ENCODE measurements at places on chromosomes 5 and 9.
A peak's percentile ranks its signal among the peaks of the same experiment; 100 is the strongest.

GRCh38 chr9:130847306-130848217 lies 12.5 kb downstream of the ABL1 start:
- DNase-seq = no peak

DNA sequence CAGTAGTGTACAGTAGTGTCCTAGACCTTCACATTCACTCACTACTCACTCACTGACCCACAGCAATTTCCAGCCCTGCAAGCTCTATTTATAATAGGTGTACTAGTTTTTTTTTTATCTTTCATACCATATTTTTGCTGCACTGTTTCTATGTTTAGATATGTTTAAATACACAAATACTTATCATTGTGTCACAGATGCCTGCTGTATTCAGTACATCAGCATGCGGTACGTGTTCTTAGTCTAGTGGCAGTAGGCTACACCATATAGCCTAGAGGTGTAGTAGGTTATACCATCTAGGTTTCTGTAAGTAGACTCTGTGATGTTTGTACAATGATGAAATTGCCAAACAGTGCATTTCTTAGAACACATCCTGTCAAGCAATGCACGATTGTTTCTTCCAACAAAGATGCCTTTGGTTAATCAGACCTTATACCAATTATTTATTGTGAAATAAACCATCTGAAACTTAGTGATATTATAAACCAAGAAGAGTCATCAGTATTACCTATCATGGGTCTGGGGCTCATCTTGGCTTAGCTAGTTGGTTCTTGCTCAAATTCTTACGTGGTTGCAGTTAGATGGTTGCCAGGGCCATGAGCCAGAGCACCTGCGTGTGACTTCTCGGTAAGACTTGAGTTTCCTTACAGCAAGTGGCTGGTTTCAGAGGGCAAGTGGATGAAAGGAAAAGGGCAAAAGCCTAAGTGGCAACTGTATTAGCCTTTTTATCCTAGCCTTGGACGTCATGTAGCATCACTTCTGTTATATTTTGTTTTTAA lies 41.1 kb downstream of the ERBIN start:
- no peak for DNase-seq

- DNase-seq = no peak
These were observed 67.0 kb downstream of the NIPBL start for GRCh38 chr5:36943584-36943983.

- DNase-seq = peak; percentile 0
These were observed 33.1 kb upstream of the HTR4 start for GRCh38 chr5:148687427-148687826.

- no peak for DNase-seq
These were observed 38.6 kb upstream of the TDRD7 start for GRCh38 chr9:97373331-97373730.

- no peak for DNase-seq
These were observed 43.3 kb downstream of the ACTL7B start for GRCh38 chr9:108812396-108813025.

GRCh38 chr5:15518786-15519185 lies 18.8 kb downstream of the FBXL7 start:
- no peak for DNase-seq

- no peak for DNase-seq
These were observed 569.5 kb downstream of the PSAT1 start for GRCh38 chr9:78866207-78867132.

GRCh38 chr5:11584017-11584416 lies 320.2 kb downstream of the CTNND2 start:
- no peak for DNase-seq

- no peak for DNase-seq
These were observed 180.9 kb downstream of the ESM1 start for GRCh38 chr5:54804521-54804920.

- peak; percentile 41 for DNase-seq
These were observed 664 bp upstream of the ARSB start for GRCh38 chr5:78985725-78986223.

GRCh38 chr9:136112541-136112940 lies 6.1 kb downstream of the TMEM250 start:
- no peak for DNase-seq

DNA sequence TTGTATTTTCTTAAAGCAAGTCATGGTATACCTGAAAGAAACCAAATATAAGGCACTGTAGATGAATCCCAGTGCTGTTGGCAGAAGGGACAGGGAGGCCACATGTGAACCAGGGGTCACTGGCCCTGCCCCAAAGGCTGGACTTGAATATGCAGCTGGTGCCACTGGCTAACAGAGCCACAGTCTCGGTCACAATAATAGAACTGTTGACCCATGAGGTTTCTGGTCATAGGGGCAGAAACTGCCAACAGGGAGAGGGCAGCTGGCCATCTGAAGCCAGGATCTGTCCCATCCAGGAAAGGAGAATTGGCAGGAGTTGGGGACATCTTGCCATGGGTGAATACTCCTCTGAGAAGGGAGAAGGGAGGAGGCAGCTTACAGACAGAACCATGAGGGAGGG lies 31.9 kb downstream of the PALM2AKAP2 start:
- no peak for DNase-seq

- no peak for DNase-seq
These were observed 22.1 kb upstream of the MATR3 start for GRCh38 chr5:139271201-139272027.

DNA sequence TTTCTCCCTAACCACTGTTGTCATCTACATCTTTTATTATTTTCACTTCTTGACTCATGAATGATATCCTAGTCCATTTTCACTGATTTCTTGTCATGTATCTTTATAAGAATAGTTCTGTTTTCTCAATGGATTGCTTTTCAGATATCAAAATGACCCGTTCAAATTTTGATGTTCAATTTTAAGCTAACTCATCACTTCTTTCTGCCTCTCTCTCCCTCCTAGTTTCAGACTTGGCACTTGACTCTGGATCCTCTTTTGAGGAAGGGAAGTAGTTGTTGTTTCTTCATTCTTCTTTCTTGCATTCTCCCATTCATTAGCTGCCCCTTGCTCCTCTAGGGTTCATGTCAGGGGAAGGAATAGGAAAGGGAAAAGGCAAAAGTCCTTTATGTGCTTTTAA lies 23.7 kb downstream of the CSNK1G3 start:
- no peak for DNase-seq

DNA sequence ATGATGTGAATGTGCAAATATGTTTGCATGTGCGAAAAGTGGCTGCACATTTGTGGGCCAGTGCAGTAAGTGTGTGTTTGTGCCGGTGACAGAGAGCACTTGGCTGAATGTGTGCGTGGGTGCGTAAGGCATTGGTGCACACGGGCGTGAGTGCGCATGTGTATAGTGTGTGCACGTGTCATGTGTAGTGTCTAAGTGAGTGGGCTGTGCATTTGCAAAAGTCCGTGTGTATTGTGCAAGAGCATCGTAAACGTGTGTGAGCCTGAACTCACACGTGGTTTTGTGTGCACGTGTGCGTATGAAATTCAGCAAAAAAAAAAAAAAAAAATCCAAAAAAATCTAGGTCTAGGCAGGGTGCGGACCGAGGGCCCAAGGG lies 6.5 kb upstream of the EBF1 start:
- DNase-seq = no peak

GRCh38 chr9:134895097-134895496 lies 14.5 kb downstream of the FCN2 start:
- no peak for DNase-seq

- no peak for DNase-seq
These were observed 258.5 kb downstream of the BNC2 start for GRCh38 chr9:16611983-16612382.

DNA sequence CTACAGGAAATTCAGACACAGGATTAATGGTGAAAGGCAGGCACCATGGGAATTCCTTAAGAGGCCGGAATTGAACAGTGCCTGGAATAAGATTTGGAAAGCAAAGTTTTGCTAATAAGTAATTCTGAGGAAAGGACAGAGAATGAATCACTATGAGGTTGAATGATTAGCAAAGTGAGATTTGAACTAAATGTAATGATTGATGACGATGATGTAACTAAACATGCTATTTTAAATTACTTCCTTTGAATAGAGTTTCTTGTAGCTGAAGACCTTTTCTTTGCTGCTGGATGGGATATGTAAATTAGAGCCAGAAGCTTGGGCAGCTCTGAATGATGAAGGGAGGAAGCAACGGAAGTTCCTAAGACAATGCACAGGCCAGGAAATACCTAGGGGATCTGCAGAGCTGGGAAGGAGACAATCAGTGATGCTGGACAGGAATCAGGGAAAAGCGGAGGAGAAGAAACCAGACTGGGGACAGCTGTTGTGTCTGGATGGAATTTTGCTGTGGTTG lies 482.0 kb downstream of the PSAT1 start:
- DNase-seq = no peak

GRCh38 chr5:58261605-58262004 lies 198.3 kb downstream of the PLK2 start:
- no peak for DNase-seq

DNA sequence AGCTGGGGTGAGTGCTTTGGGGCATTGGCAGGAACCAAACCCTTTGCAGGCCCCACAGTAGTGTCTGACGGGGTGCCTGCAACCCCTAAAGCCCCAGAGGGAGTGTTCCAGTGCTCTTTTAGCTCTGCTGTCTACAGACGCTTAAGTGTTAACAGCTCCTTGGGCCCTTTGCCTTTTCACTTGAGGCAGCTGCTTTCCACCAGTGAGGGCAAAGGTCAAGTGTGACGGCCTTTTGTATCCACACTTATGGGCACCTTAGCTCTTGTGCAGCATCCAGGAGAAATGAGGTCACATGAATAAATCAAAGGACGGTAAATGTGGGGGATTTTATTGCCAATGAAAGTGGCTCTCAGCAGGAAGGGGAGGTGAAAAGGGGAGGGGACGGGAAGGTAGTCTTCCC lies 241.4 kb upstream of the PCSK5 start:
- DNase-seq = no peak

GRCh38 chr5:67033880-67034651 lies 162.5 kb downstream of the CD180 start:
- DNase-seq = no peak

DNA sequence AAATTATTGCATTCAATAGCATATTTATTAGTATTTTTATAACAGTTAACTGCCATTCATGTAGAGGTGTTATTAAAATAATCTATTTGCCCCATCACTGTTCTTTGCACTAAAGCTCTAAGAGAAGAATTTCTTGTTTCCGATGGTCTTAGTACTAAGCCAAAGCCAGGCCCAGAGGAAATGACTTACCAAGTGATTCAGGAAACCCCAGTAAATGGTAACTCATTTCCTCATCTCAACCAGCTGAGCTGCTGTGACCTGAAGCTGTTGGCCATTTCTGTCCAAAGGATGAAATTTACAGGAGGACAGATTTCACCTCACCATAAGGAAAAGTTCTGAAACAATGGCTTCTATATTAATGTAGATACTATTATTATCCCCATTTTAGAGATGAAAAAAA lies 117.0 kb downstream of the PIK3R1 start:
- no peak for DNase-seq

- DNase-seq = no peak
These were observed 255.6 kb downstream of the EPB41L4A start for GRCh38 chr5:112163435-112163834.

DNA sequence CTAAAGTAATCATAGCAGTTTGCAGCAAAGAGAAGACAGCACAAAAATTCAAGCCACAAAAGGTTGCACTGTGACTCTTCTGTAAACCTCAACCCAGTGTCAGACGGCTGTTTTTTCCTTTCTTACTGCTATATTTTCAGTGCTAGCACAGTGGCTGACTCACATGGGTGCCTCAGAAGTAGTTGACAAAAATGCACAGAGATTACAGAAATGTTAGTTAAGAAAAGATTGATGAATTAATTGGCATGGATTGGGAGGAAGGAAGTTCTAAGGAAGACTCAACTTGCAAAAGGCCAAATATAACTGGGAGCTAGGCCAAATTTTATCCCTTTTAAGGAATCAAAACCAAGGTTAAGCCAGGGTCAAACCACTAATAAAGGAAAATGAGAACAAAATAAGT lies 43.7 kb upstream of the ITGA1 start:
- peak; percentile 57 for DNase-seq

- DNase-seq = no peak
These were observed 335.8 kb upstream of the DAB2 start for GRCh38 chr5:39760385-39761198.

DNA sequence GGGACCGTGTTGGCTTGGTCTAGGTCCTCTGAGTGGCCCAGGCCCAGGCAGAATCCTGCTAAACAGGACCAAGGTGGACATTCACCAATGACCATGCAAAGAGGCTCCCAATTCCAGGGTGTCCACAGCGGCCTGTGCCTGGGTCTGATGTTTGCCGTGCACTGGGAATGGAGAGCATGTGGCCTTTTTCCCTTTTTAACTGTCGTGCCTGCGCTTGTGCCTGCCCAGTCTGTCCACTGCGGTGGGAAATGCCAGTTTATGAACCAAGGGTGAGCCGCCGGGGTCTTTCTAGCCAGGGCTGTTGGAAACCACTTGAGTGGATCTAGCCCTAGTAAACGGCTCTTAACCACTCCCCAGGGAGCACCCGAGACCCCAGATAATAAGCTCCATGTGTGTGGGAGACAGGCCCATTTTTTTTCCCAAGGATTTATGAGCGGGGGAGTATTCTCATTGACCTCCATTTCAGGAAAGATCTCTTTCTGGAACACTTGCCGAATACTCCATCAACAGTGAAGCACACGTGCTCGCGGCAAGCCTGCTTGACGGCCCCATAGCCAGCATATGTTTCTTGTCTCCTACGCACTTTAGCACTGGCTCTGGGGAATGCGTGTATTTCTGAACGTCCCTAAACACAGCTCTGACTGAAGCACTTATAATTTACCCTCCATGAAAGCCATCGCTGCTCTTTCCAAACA lies 93.2 kb upstream of the PHYKPL start:
- DNase-seq = no peak

DNA sequence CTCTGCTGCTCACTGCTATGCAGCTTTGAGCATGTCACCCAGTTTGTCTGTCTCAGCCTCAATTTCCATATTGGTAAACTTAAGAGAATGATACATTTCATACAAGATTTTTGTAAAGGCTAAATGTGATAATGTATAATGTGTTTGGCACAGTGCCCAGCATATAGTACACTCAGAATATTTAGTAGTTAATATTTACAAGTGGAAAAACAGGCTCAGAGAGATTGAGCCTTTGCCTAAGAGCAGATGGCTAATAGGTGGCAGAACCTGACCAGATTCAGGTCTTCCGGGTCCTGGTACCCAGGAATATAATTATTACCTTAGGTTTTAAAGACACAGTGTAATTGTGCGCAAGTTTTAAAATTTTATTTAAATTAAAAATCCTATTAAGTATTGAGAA lies 46.8 kb upstream of the KIAA1958 start:
- DNase-seq = no peak

GRCh38 chr5:101929628-101930027 lies 366.5 kb downstream of the SLCO4C1 start:
- DNase-seq = no peak

- no peak for DNase-seq
These were observed 75.8 kb downstream of the MAP1B start for GRCh38 chr5:72183101-72183520.

- no peak for DNase-seq
These were observed 6.5 kb upstream of the TBC1D9B start for GRCh38 chr5:179914032-179914755.

Measured in CD4-positive, alpha-beta T cell treated with Interleukin-10 for 1 hour (primary cell).